ENCODE measurements at places on chromosomes 5 and 9.
A peak's percentile ranks its signal among the peaks of the same experiment; 100 is the strongest.

- no peak for DNase-seq
Measured at GRCh38 chr5:3201121-3201520, 394.5 kb upstream of the IRX1 start.

DNA sequence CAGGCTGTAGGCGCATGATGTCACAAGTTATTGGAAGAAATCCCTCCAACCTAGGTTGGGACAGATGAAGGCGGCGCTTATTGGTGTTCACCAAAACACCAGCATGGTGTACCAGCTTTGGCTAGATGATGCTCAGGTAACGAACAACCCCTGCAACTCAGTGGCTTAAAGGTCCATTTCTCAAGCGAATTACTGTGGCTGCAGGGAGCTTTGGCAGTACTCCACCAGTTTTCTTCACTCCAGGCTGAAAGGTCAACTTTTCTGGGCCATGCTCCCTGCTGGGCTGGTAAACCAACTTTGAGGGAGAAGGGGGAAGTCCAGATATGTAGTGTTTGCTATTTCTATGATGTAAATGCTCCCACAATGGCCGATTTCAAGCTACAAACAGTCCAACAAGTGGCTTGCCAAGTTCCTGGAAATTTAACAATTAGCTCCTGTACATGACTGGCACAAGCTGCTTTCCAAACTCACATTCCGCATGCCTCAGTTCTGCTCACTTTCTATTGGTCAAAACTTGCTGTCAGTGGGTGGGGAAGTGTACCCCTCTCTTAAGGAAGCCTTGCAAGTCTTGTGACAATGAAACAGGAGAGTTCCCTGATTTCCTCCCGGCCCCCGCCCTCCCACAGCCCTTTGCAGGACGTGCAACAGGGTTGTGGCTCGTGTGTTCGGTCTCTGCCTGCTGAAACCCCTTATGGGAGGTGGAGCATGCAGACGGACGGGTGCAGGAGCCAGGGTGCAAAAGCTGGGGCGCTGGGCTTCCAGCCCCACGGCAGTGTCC is 588 bp upstream of the ZBED3 start:
- no peak for DNase-seq

DNA sequence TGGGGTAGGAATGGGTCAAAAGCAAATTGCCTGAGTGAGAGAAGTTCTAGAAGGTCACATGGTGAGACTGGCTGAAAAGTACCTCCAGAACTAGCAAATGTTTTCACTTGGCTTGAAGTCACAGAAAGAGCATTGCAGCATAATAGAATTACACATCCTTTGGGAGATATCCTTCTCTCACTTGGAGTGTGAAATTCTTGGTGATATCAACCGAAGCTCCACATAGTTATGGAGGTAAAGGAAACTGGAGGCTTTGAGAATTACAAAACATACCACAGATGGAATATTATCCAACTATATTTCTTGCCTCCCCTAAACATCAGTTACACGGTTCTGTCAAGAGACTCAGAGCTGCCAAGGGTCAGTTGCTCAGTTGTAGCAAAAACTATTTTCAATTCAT is 182.4 kb downstream of the SEMA5A start:
- no peak for DNase-seq

- DNase-seq = no peak
Measured at GRCh38 chr5:72241346-72242003, 78.6 kb downstream of the MRPS27 start.

GRCh38 chr5:78631931-78632330 is 16.6 kb downstream of the LHFPL2 start:
- DNase-seq = no peak

DNA sequence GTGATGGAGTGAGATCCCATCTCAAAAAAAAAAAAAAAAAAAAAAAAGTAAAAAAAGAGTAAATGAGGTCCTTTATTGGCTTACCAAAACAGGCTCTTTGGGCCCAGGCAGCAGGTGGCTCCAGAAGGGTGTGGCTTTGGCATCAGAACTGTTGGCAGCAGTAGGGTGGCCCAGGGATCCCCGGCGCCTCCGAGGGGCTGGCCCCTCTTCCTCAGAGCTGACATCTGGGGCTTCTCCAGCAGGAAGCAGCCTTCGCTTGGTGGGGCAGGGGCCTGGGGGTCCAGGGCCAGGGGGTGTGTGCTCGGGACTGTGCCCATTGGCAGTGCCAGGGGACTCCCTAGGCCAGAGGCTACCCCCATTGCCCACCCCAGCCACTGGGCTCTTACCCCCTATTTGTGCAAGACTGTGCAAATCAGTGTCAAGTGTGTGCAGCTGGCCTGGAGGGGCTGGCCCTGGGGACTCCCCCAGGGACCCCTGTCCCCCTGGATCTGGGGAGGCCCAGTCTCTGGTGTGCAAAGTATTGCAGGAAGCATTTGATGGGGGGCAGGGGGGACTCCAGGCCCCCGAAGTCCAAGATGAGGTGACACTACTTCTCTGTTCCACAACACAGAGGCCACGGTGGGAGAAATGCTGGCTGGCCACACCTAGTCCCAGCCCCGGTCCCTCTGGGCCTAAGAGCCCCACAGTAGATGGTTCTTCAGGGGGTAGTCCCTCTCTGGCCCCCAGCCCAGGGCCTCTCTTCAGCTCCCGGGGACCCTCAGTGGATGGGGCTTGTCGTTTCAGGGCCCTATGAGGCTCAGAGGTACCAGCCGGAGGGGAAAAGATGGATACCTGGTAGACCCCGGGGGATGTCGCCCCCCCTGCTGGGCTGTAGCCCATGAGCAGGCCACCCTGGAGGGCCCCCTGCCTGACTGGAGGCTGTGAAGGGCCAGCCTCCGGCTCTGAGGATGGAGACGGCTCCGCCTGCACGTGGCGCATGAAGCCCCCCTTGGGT is 4.7 kb upstream of the STOML2 start:
- DNase-seq = no peak

DNA sequence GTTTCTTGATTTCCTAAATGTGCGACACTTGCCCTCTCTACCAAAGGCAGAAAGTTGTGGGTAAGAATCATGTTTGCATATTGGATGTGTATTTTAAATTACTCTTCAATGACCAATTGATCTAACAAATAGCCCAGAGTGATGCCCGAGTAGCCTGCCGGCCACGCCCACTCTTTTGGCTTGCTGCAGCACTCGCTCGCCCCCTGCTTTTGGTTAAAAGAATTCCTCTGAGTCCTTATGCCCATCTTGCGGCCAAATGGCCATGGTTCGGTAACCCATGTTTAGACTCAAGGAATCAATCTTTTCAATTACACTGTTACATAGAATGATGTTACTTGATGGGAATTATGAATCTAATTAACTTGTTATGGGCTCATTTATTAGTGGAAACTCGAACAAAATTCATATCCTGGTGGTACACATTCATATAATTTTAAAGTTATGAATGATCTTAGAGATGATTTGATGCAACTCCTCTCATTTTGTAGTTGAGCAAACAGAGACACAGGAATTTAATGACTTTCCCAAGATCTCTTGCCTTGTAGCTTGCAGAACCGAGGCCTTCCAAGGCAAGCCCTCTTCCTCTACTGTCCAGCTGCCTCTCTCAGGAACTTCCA is 36.5 kb downstream of the PPIC start:
- peak; percentile 56 for DNase-seq

DNA sequence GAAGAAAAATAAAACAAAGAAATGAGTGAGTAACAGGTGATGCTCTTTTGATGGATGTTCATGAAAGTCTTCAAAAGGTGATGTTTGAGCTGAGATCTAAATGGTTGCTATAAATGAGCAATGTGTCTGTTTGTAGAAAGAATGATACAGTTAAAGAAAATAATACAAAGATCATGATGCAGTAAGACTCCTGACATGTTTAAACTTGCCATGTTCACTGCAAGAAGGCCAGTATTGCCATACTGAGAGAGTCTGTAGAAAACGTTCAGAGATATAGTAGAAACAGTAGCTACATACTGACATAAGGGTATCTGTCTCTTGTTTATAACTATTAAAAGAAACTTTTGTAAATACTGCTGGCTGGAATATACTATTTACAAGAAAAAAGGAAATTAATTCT is 1609.2 kb upstream of the ACO1 start:
- DNase-seq = no peak

DNA sequence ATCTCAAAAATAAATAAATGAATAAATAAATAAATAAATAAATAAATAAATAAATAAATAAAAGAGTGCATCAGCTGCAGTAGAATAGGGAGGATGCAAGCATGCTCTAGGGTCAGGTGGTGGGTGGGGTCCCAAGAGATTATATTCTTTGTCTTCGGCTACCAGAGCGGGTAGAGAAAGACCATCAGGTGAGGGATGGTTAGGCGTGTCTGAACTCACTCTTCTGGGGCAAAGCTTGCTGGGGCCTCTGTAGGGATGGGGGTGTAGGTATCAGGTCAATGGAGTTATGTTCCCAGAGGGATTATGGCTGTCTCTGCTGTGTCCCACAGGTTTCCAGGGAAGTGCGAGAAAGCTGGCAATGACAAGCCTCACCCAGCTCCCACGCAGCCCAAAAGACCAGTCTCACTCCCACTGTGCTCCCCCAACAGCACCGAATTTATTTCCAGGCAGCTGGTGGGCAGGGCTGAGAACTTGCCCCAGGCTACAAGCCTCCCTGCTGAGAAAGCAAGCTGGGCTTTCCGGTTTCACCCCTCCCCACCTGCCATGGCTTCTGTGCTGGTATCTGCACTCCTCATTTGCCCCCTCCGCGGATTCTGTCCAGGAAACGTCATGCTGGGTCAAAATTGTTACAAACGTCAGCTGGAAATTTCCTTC is 180.8 kb downstream of the LURAP1L start:
- no peak for DNase-seq

All from GM12891 (cell line).